Activated T-helper 1 cell treated with Interleukin-2 at 50 U/mL for 16 hours (primary cell): ENCODE measurements at places on chromosomes 2 and 18.
A peak's percentile ranks its signal among the peaks of the same experiment; 100 is the strongest.

DNA sequence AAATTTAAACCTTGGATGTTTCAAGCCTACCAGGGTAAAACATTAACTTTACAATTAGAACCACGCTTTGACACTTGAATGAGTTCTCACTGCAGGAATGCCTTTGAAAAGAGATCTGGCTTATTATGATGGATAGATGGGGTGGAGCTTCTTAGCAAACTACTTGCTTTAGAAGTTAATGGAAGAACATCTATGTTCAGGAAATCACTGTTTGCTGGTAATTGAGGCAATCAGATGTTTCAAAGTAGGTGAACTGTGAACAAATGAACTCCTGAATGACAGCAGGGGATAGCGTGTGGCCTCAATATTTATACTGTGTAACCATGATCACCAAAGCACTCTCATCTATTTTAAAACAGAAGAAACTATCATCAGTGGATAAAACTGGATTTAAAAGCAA lies 383.6 kb downstream of the PIK3C3 start:
- DNase-seq, result no peak

DNA sequence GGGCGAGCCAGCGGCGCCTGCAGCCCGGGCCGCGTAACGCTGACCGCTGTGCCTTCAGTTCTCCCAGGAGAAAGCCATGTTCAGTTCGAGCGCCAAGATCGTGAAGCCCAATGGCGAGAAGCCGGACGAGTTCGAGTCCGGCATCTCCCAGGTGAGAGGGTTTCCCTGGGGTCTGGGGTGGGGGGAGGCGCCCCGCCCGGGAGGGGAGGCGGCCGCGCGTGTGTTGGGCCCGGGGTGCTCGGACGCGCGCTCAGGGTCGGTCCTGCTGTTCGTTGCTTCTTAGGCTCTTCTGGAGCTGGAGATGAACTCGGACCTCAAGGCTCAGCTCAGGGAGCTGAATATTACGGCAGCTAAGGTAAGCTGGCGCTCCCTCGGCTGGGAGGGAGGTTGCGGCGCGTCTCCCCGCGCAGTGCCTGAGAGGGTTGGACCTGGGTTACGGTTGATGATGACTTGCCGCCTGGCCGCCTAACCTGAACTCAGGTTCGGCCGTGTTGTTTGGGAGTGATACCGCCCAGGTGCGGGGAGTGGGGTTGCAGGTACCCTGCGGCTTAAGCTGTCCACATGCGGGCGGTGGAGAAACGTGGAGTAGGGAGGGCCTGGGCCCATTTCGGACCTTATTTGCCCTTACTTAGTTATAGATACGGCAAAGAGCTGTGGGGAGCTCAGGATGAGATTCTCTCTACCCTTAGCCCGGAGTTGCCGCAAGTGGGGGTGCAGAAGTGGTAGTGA lies 638 bp downstream of the RPS7 start:
- DNase-seq, result peak; percentile 11

DNA sequence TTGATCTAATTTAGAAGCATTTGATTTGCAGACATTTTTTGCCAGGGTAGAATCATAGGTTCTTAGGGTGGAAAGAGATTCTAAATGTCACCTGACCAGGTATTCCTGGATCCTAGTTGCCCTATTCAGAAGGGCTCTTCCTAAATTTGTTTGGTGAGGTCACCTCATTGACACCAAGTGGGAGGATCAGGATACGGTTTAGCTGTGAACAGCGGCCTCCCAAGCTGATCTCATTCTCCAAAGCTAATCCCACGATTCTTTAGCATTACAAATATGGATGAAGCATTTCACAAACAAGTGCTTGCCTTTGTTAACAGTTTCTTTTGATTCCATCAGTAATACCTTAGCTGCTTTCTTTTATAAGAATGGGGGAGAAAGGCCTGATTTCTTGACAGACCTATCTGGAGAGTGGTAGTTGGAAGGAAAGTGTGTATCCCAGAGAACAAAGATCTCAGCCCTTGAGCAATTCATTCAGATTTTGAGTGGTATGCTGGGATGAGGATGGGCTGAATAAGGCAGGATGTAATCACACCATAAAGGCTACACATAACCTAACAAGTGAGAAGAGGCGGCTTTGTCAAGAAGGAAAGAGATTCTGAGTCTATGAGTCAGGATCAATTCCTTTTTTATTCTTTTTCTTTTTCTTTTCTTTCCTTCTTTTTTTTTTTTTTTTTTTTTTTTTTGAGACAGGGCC lies 16.6 kb downstream of the KCTD1 start:
- no peak for DNase-seq

DNA sequence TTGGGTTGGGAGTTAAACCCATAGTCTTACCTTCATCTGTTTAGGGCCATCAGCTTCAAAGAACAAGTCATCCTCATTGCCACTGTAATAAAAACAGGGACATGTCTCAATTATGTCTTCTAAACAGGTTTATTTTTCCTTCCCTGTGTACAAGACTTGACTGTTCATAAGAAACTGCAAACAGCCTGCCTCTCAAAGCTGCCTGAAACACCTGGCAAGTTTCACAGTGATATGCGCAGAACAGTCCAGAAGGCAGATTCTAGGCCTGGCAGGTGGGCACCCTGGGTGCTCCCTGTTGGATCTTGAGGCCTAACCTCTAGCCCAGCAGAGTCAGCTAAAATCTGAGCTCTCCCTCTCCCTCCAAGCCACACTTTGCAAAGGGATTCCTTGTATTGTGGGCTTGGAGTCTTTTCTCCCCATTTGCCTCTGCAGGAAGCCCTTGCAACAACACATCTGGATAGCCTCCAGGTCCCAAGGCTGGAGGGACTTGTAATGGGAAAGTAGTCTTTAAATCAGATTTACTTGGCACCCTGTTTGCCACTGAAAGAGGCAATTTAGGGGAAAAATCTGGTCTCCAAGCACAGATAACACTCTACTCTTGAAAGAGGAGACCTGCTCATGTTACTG lies 930 bp downstream of the IL1B start:
- DNase-seq, result no peak

DNA sequence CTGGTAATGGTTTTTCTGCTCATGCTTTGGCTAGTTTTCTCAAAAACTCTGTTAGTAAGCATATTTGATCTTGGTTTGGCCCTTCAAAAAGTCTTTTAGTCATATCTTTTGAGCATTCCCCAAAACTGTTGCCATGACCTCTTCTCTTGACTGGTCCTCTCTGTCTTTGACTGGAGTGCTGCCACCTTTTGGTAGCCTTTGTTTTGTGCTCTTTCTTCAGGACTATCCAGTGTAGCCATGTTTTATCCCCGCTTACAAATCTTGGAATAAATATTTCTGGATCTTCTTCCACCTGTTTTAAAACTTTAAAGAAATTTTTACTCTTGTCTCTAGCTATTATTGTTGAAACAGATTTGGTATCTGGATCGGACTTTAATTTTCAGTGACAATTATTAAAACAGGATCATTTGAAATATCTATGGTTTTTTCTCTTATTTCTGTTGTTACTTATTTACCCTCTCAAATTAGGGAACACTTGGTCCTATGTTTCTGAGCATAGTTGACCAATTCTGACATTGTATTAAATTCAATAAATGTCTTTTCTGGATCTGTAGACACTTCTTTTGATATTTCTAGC lies 965 bp upstream of the ELOA2 start:
- no peak for DNase-seq

- no peak for DNase-seq
These were observed 282.7 kb downstream of the NRXN1 start for GRCh38 chr2:50749216-50749615.

DNA sequence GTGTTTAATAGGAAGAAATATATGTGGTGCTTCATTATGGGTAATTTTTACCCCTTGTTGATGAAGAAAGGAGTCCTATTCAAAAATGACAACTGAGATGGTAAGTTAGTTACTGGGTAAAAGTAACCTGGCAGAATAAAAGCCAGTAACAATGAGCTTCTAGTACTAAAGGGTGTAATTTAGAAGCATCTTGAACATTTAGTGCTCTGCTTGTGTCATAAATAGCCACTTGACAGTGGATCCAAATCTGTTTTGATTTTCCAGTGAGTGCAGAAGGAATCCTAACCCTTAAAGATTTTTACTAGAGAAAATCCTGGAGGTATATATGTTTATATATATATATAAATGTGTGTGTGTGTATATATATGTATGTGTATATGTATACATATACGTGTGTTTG lies 15.1 kb downstream of the COMMD1 start:
- DNase-seq, result no peak

DNA sequence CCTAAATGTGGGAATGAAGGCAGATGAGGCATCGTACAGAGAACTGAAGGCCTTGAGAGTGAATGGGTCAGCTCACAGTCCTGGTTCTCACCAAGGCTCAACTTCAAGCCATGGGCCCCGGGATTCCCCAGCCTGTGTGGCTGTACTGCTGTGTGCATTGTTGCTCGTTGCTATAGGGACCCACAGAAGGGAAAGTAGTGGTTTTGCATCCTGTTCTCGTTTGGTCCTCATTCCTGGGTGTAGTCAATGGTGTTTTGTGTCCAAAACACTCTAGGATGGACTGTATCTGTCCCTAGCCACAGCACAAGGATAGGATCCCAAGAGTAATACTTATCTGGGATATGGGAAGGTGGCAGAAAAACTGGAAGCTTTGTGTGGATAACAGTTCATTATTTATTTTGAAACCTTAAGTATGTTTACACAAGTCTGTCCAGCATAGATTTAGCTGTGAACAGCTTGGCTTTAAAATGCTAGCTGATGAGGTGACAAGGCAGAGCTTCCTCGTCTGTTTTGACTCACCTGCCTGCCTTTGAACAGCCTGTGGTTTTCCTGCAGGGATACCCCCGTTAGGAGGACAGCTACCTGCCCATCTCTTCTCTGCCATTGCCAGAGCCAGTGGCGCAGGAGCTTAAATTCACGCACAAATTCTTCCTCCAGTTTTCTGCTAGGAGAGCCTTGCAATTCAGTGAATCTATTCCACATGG lies 85.0 kb downstream of the WDSUB1 start:
- no peak for DNase-seq

- no peak for DNase-seq
These were observed 156.2 kb downstream of the HRH4 start for GRCh38 chr18:24616653-24617052.

DNA sequence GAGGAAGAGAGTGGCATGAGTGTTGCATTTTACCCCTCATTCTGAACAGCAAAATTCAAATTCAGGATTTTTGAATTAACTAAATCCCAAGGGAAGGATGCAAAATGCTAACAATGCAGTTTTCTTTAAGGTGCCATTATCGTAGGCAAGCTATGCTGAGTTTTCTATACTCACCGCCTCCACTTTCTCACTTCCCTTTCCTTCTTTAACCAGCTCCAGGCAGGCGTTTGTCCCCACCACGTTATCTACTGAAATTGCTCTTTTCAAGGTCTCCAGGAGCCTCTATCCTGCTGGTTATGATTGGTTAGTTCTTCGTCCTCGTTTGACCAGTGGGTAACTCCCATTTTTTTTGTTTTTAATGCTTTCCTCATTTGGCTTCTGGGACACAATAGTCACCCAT lies 1.8 kb upstream of the CPO start:
- no peak for DNase-seq

DNA sequence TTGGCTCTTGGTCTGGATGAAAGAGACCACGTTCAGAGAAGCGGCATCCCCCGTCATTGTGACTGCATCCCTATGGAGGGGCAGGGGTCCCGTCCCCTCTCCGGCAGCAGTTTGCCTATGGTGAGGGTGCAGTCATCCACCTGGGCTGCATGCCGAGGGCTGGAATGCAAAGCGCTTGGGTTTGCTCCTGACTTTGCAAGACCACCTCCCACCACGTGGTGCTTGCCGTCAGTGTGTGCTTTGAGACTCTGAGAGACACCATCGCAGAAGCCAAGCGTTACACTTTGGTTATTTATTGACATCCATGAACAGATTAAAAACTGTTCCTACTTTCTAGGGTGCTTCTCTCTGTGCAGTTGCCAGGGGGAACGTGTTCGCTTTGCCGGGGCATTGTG lies 59.5 kb downstream of the SH3RF3 start:
- no peak for DNase-seq

DNA sequence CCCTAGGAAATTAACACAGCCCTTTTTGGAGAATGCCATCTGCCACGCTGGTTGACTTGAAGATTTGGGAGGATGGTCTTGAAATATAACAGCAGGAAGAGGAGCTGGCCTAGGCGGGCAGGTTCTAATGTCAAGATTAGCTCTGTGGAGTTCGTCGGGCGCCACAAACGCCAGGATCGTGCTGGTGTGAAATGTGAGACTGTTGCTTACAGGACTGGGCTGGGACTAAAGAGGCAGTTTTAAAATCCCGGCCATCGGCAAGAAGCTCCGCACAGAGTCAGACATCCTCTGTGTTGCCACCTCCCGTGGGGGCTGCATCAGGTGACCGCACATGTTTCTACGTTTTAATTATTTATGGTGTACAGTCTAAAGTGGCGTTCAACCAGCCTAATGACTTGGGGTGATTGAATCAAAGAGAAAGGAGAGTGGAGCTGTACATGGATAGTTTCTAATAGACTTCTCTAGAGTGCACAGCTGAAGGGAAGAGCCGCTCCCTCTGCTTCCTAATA lies 99.4 kb upstream of the BCL11A start:
- DNase-seq, result no peak

DNA sequence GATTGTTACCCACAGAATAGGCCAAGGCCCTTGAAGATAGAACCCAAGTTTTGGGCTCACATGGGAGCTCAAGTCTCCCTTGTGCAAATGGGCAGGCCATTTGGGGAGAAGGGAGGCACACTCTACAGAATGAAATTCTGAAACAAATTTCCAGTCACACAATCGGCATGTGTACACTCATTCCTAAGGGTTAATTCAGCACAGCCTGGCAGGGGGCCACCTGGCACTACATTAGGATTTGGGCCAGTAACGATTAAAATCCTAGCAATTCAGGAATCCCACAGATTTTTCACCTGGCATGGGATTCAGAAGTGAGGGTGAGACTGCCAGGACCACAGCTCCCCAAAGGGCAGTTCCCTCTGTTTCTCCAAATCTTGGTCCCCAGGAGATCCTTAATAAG lies 46.4 kb downstream of the BMP10 start:
- no peak for DNase-seq

DNA sequence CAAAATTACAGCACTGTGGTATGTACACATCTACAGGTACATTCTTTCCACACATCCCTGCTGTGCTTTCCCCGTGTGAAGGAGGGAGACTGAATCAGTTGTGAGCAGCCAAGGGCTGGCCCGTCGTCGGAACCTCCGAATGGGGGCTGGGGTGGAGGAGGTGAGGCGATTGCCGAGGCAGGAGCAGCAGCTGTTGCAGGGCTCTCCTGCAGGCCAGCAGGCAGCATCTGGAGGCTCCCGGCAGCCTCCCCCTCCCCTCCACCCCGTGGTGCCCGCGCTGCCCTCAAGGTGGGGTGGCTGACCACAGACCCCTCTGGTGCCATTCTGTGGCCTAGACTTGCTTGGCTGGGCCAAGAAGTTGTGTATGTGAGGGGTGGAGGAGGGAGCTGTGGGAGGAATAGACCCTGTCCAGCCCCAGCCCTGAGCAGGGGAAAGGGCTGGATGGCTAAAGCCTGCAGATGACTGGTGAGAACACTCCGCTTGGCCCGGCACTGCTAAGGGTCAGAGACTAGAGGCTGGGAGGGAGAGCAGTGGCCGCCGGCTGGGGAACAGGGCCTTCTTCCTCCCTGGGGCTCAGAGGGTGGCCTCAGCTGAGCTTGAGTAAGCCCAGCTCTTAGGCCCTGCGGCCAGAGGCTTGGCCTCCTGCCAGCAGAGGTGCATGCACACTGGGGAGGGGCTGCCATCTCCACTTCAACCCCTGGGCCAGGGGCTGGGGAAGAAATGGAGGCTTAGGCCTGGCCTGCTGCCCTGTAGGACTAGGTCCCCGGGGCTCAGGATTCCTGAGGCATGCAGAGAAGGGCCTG lies 7.6 kb downstream of the STAMBP start:
- no peak for DNase-seq

- DNase-seq, result no peak
These were observed 40.6 kb upstream of the RNU4ATAC start for GRCh38 chr2:121489911-121490583.

- no peak for DNase-seq
These were observed 8.3 kb downstream of the MYO1B start for GRCh38 chr2:191253476-191253875.
